Lower lobe of right lung (tissue), 2 donors: ENCODE measurements at places on chromosomes 4 and X. TPM values are rescaled to one million over a fixed set of nuclear protein-coding genes. Genes with fewer than 3 reads are reported as not detected.
A peak's percentile ranks its signal among the peaks of the same experiment; 100 is the strongest.

Gene FRG2
- total RNA-seq = not detected

Gene DSPP
- total RNA-seq = not detected

Gene ODAPH
- not detected for total RNA-seq

Gene MRFAP1
- 211 TPM for total RNA-seq

Gene ATP7A
- total RNA-seq = 17.8 TPM

Gene NIPAL1
- total RNA-seq = 1.3 TPM

Gene TMEM31
- total RNA-seq = not detected

Gene UGT8
- 1.2 TPM for total RNA-seq

Gene DUSP9
- not detected for total RNA-seq

Gene ANXA10
- total RNA-seq = not detected

DNA sequence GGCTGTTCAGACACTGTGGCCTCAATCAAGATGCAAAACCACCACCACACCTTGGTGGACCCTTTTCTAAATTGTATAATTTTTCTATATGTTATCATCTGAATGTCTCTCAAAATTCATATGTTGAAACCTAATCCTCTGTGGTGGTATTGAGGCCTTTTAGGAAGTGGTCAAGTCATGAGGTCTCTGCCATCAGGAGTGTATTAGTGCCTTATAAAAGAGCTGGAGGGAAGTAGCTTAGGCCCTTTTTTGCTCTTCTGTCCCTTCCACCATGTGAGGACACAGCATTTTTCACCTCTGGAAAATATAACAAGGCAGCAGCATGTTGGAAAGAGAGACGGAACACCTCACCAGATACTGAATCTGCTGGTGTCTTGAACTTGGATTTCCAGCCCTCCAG lies 30.5 kb upstream of the DKK2 start:
- no peak for DNase-seq

- no peak for DNase-seq
Observed at GRCh38 chrX:44080083-44080482, 106.9 kb upstream of the NDP start.

GRCh38 chrX:19630228-19630627 lies 114.9 kb upstream of the MAP3K15 start:
- no peak for DNase-seq

- DNase-seq = no peak
Observed at GRCh38 chrX:124502166-124502565, 155.8 kb downstream of the SH2D1A start.

- no peak for DNase-seq
Observed at GRCh38 chr4:103786014-103786413, 66.2 kb upstream of the TACR3 start.

DNA sequence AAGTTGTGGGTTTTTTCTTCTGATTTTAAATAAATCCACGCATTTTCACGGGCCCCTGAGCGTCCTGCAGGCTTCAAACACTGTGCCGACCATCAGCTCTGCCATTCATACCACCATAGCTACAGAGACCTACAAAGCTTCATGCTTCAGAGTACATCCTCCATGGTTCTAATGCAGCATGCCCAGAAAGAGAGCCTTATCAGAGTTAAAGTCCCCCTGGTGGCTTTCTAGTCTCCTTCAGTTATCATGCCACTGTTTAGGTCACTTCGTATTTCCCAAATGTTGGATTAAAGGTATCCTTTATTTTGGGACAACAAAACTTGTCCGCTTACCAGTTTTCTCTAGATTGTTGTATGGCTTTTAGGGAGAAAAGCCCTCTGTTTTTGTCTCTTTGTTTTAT lies 66.7 kb upstream of the VCX2 start:
- DNase-seq = no peak

DNA sequence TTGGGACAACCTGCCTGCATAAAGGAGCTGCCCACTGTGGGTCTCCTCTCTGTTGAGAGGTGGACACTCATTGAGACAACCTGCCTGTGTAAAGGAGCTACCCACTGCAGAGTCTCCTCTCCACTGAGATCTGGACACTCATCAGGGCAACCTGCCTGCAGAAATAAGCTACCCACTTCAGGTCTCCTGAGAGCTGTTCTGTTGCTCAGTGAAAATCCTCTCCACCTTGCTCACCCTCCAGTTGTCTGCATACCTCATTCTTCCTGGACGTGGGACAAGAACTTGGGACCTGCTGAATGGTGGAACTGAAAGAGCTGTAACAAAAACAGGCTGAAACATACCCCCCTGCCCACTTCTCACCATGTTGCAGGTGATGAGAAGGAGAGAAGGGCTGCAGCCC lies 59.9 kb upstream of the CDKN2AIP start:
- no peak for DNase-seq

- no peak for DNase-seq
Observed at GRCh38 chr4:163164591-163164990, 2.1 kb downstream of the NAF1 start.

DNA sequence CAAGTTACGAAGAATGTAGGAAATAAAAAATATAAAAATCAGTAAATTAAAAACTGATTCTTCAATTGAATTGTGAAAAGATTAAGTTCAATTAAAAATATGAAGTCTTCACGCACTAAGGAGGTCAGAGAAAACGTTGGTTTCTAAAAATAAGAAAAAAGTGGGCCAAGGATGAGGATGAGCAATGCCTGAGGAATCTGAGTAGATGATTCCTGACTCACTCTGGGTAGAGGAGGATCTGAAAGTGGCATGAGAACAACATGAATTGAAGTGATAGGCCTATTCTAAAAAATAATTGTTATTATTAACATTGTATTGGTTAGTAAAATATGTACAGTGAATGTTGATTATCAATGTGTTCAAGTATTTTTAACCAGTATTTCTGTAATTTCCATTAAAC lies 444.2 kb downstream of the GRIA2 start:
- no peak for DNase-seq

DNA sequence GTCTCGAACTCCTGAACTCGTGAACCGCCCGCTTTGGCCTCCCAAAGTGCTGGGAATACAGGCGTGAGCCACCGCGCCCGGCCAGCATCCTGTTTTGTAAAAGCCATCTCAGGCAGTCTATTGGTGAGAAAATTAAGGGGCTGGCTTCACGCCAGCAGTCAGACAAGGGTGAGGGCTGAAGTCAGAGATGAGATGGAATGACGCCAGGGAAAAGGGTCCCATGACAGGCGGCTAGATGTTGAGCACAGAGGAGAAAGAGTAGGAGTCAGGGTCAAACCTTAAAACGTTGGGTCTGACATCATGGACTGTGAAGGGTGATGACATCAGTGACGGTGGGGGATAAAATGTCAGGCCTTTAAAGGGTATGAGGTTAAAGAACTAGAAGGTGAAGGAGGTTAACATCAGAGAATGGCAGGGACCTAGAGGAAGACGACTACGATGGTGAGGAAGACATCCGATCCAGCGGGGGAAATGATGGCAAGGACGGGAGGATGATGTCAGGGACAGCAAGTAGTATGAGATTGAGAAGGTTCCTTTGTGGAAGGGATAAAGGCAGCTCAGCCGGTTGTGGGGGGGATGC lies 504 bp upstream of the RBM3 start:
- peak; percentile 46 for DNase-seq

GRCh38 chr4:153082322-153083301 lies 121.6 kb upstream of the TRIM2 start:
- no peak for DNase-seq

- peak; percentile 80 for DNase-seq
Observed at GRCh38 chrX:133415276-133416105, at the start of gene GPC4. Gene GPC4, minus strand, starts transcription at chrX:133415489. Its CDS starts 524 bp downstream, at chrX:133414965.

DNA sequence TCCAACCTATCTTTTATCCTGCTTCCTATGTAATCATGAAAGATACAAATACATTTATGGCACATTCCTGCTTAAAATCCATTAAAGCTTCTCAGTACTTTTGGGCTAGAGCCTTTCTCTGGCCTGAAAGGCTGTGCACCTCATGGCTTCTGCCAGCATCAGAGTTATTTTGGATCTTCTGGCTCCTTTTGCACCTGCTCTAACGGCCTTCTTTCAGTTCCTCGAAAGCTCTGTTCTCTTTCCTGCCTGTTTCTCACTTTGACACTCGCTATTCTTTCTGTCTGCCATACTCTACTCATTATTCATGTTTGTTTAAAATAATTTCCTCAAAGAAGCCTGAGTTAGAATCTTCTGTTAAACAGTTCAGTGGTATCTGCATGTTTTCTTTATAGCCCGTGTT lies 86.0 kb downstream of the LRP2BP start:
- no peak for DNase-seq

DNA sequence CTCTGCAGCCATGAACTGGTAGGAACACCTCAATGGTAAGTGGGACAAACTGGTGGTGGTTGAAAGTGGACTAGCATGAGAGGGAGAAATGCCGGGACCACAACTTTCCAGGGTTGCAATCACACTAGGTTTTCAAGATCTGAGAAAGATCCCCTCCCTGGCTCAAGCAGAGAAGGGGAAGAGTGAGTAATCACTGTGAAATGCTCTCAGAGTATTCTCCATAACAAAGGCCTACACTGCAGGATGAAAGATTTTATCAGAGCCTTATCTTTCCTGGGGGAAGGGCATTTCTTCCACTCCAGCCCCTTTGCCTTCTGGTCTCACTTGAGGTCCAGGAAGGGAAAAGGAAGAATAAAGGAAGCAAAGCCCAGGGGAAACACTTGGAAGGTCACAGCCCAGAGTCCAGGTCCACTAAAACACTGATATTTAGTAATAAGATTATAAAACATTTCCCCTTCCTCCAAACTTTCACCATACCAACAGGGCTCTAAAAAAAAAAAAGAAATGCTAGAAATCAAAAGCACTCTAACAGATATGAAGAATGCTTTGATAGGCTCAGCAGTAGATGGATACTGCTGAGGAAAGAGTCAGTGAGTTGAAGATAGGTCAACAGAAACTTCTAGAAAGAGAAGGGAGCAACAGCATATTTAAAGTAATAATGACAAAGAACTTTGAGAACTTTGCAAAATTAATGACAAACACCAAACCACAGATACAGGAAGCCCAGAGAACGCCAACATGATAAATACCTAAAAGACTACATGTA lies 95.9 kb downstream of the WDFY3 start:
- no peak for DNase-seq

- no peak for DNase-seq
Observed at GRCh38 chr4:93184053-93184452, 644.5 kb upstream of the ATOH1 start.

DNA sequence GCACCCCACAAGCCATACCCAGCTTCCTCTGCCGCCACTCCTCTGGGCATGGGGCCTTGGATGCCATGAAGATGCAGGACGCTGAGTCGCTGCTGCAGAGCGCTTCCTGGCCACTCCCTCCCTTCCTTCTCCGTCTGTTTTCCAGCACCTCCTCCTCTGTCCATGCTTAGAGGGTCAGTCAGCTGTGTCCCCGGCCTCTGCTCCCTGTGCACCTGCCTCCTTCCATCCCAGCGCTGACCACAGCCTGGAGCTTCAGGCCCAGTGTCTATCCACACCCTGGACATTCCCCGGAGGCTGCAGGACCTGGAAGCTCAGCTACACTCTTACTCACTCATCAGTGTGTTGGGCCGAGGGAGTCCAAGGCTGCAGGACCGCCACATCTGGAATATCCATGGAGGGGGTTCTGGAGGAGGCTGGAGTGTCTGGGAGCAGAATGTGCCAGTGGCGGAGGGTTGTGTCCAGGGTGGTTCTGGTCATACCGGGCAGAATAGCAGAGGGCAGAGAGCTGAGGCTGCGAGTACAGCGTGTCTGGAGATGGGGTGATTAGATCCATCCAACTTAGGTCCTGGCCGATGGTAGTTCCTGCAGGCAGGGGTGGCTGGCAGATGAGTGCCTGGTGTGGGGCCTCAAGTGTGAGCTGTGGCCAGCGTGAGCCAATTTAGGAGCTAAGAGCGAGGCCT lies 58.6 kb upstream of the ADRA2C start:
- DNase-seq = peak; percentile 33

DNA sequence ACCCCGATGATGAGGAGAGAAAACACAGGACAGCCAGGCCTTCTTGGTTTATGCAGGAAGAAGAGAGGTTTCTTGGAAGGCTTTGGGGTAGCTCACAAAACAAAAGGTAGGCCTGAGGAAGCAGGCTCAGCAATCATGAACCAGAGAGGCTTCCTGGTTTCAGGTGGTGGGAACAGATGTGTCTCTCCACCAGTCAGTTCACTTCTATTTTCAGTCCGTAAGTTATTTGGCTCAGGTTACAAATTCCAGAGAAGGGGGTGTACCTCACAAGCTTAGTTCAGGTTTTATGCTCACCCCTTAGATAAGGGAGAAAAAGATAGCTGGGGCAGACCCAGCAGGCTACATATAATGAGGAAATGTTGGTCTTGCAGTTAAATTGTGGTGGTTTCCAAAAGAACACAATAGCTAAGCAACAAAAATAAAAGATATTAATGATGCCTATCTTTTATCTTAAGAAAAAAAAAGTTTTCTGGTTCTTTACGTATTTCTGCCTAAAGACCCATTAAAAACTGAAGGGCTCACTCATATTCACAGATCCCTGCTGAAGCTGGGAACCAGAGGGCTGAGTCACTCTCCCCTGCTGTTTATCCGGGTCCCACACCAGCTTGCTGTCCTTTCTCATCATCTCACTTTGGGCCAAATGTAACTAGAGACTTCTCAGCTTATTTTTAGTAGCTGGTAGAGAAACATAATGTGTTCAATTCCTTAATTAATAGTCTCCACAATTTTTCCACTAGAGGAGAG lies 177.0 kb downstream of the CAMK2D start:
- DNase-seq = no peak

GRCh38 chrX:132022967-132023895 lies at the start of gene STK26:
Gene STK26, plus strand, starts transcription at chrX:132023302. Its CDS starts 316 bp downstream, at chrX:132023618.
- DNase-seq = peak; percentile 83

- DNase-seq = no peak
Observed at GRCh38 chr4:128630871-128631270, 178.6 kb upstream of the JADE1 start.

GRCh38 chr4:152628128-152628527 lies 51.7 kb downstream of the TMEM154 start:
- no peak for DNase-seq

DNA sequence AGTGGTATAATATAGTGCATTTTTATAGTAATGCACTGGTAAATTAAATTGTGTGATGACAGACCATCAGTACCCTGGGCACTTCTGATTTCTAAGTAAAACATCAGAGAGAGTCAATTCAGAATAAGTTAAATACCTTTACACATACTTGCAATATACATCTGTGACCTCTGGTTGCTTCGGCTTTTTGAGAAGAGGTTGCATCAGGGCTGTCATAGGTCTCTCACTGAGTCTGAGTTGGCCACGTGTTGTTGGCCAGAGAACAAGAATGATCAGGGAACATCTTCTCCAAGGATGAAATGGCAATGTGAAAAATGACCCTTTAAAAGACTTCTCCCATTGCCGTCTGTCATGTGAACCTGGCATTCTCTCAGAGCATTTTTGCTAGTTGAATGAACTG lies 36.9 kb upstream of the PUDP start:
- DNase-seq = no peak

DNA sequence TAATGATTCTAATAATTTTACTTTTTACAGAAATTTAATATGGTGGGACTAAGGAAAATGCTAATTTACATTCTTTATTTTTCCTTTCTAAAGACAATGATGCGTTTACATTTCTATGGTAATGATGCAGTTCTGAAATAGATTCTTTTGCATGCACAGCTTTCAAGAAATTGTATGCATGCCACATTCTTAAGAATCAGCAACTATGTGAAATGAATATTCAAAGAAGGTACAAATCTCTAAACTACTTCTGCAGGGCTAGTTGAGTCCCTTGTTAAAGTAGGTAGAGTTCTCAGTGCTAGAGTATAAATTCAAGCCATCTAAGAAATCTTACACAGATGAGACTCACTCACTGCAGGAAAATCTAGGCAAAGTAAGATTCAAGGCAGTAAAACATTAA lies 24.5 kb upstream of the GRID2 start:
- DNase-seq = no peak
